ENCODE measurements at places on chromosomes 3 and 15.

GRCh38 chr15:42033214-42033873, 12.5 kb upstream of the PLA2G4E start:
- DNase-seq: no peak

GRCh38 chr15:81032818-81033217, 32.1 kb downstream of the TLNRD1 start:
- DNase-seq: no peak

GRCh38 chr3:120798346-120798745, 55.8 kb downstream of the GTF2E1 start:
- DNase-seq: no peak

DNA sequence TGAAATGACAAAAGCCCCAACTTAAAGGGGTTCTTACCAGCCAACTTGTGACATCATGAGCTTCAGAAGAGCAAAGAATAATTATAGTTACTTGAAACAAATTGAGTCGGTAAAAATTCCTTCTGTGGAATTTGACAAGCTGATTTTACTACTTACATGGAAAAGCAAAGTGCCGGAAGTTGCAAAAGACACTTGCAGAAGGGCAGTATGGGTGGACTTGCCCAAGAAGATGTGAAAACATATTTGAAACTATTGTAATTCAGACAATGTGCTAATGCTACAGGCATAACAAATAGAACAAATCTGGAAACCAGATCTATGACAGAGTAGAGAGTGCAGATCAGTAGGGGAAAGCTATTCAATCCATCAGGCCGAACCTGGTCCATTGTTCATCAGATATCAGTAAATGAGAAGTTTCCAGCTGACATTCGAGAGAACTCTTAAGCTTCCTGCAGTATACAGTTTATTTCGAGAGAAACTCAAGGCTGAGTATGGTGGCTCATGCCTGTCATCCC, 2.5 kb upstream of the KIF7 start:
- DNase-seq: no peak

DNA sequence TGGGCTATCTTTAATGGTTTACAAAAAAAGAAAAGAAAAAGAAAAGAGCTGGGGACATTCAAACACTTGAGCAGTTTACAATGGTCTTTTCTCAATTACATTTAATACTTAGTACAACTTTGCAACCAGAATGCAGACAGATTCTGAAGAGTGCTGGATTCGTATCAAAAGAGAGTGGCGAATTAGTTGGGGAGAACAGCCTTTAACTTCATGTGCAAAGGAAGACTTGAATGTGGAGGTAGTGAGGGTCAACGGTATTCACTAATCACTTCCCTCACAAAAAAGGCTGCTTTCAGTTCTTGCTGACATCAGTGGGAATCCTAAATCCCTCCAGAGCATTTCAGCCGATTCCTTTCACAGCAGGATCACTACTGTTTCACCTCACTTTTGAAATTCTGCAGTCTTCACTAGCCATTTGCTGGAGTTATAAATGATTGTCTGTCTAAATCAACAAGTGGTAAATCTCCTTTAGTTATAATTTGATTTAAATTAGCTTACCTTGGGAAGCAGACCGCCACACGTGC, 323.0 kb upstream of the SEMA6D start:
- no peak for DNase-seq

DNA sequence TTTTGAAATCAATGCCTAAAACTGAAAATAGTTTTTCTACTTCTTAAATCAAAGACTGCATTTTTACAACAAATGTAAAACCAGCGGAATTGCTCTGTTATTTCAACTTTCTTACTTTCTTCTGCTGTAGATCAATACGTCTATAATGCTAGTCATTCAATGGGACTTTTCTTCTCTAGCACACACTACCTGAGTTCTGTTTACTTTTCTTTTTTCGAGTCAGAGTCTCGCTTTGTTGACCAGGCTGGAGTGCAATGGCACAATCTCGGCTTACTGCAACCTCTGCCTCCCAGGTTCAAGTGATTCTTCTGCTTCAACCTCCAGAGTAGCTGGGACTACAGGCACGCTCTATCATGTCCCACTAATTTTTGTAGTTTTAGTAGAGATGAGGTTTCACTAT, 40.7 kb upstream of the KIF23 start:
- no peak for DNase-seq

DNA sequence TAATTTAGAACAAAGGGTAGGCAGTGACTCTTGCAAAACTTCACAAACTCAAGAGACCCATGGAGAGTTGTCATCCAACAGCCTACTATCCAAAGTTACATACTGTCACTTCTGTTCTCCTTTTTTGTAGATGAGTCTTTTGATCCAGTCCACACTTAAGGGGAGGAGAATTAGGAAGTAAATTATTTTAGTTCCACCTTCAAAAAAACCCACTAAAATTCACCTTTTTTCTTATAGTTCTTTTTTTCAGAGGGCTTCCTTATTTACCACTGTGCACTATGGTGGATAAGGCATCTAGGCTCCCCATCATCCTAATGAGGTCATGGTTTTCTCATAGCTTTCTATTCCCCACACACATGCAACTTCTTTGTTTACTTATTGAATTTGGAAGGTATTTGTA, 8.6 kb upstream of the TCAIM start:
- DNase-seq: no peak

DNA sequence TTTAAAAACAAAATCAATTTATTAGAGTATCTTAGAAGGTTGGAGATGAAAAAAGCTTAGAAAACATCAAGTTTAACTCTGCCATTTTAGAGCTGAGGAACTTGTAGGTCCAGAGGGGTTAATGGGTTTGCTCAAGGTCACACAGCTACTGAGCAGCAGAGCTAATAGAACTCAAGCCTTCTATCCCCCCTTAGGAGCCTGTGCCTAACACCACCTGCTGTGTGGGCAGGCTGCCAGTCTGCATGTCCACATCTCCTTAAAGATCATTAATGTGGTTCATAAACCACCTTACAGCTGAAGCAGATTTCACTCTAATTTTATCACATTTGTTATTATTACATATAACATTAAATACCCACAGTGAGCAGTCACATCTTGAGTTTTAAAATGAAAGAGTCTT, 14.1 kb upstream of the SLC35G2 start:
- DNase-seq: no peak

DNA sequence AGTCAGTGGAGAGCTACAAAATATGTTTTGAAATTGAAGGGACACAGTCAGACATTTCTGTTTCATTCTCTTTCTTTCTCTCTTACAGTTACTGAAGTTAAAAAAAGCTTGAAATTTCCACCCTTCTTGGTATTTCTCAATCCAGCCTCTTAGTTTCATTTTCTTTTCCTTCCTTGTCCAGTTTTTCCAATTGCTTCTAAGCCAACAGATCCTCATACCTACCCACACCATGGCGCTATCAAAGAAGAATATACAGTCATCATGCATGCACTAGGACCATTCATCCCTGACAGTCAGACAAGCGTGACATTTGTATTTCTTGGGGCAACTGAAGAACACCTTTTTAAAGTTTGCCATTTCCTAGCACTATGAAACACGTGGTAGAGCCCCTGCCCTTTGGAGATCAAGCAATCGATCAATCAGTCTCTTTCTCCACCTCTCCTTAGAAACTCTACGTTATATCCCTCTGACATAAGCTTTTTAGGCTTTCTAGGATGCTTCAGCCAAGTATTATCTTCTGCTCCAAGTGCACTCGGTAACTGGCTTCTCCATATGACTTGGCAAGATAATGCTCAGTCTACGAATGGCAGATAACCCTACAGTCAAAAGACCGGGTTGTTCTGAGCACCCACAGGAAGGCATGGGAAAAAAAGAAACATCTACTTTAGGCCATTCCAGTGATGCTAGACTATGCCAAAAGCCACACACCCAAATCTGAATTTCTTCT, 65.4 kb downstream of the FBN1 start:
- no peak for DNase-seq

GRCh38 chr3:63386568-63386967, 108.5 kb downstream of the SYNPR start:
- DNase-seq: no peak

All from substantia nigra (tissue), 51 donors.